RPMI7951 (cell line): ENCODE measurements at places on chromosomes 3 and 15.
A peak's percentile ranks its signal among the peaks of the same experiment; 100 is the strongest.

DNA sequence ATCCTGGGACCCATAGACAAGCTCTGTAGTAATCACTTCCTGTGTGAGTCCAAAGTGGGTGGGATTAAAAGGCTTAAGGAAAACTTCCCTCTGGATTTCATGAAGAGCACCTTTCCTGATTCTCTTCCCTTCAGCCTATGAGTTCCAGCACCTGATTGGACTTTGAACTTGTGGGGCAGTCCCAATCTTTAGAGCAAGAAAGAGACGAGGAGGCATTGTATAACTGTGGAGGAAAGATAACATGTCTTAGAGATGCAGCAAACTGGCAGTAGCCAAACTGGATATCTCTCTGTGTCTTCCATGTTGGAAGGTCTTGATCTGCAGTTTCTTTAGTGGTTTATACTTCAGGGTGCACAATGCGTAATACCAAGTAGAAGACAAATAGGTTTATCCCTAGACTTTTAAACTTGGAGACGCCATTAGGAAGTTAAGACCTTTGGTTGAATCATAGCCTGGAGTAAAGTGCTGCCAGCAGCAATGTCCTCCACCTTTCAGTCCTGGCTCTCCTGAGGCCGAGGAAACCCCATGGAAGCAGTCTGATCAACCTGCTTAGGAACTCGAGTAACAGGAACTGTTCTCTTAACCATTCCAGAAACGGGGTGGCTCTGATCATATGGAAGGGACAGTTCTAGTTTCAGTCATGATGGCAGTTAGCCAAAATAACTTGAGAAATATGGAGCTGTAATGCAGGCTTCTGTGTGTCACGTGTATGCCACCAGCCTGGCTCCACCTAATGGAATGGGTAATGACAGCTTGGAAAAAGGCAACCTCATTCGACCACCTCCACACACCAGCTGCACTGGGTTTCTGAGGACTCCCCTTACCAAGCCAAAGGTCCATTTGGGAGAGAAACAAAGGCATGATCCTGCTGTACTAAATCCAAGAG lies 4.7 kb downstream of the EIF1B start:
- DNase-seq = no peak

- peak; percentile 8 for DNase-seq
These were observed 134.3 kb downstream of the POLQ start for GRCh38 chr3:121411523-121411922.

DNA sequence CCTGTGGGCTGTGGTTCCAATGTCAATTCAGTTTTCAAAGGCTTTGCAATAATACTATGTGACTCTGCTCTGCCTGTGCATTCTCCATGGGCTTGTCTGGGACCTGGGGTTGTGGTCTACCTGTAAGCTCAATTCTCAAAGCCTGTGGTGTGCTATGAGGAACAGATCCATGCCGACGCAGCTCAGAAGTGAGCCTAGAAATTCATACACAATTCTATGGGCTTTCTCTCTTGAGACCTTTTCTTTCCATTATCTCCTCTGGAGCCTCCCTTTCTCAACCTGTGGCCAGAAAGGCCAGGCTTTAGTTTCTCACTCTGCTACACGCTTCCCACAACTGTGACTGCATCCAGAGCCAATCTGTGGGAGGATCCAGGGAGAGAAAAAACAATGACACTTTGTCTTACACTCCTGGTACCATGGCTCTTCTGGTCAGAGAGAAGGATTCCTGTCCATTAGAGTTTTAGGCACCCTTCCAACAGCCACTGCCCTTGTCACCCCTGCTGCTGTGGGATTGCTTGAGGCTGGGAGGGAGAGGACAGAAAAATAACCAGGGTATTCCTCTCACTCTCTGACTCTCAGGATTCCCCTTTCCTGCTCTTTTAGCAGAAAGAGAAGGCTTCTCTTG lies 34.1 kb upstream of the KLF13 start:
- DNase-seq = peak; percentile 88

- peak; percentile 50 for DNase-seq
These were observed 311.4 kb downstream of the EPHB1 start for GRCh38 chr3:135106445-135106844.

GRCh38 chr3:149003653-149004305 lies 12.4 kb downstream of the GYG1 start:
- DNase-seq = no peak

- DNase-seq = peak; percentile 29
These were observed 72.7 kb downstream of the MB21D2 start for GRCh38 chr3:192844836-192845525.

GRCh38 chr3:73523661-73524060 lies 101.1 kb downstream of the PDZRN3 start:
- no peak for DNase-seq

DNA sequence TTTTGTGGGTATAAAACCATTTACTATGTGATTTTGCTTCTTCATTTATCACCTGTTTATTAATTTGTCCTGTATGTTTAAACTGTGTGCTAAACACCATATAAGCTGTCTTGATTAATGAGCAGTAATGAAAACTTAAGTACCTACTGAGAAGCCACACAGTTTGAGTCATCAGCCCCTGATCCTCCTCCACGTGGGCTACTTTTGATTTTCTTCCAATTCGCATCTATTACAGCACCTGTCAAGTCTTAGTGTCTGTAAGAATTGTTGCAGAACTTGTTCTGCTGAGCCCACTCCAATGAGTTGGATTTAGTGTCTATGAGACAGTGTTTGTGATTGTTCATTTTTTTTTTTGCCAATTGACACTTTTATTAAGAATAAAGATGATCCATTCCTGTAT lies 16.8 kb downstream of the EPHA6 start:
- DNase-seq = no peak

DNA sequence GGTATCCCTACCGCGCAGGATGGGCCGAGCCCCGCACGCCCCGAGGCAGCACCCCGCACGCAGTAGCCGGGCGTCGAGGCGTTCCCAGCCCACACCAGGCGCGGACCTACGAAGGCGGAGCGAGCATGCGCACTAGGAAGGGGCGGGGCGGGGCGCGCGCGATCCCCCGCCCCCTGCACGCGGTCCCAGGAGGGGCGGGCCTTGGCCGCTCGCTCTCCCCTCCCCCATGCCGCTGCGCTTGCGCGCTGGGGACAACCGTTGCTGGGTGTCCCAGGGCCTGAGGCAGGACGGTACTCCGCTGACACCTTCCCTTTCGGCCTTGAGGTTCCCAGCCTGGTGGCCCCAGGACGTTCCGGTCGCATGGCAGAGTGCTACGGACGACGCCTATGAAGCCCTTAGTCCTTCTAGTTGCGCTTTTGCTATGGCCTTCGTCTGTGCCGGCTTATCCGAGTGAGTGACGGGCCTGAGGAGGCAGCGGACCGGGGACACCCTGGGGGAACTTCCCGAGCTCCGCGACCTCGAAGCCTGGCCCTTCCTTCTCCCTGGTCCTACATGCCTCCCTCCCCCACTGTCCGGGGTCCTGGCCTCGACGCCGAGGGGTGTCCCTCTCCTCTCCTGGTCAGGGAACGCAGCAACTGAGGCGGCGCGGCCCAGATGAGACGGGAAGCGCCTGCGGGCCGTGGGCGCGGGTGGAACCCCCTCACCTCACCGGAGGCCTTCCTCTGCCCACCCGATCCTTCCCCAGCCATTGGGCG lies at the start of gene SPESP1:
Gene SPESP1, plus strand, starts transcription at position 258 of the 755 bp plus-strand sequence. Its CDS starts 129 bp downstream, at position 387.
- peak; percentile 85 for DNase-seq

GRCh38 chr3:79531566-79532295 lies 236.1 kb downstream of the ROBO1 start:
- DNase-seq = no peak

DNA sequence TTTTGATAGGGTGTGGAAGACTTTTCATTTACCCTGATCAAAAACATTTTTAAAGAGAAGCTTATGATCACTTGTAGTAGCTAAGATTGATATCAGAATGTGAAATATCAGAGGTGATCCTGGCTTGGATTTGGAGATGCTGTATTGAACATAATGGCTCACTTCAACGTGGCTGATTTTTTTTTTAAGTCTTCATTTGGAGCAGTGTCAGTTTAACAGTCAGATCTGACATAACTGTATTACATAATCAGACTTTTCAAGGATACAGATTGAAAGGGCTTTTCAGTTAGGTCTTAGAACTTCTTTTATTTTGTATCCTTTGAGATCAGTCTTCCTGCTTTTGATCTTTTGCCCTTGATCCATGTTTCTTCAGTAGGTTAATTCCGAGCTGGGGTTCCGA lies 98.5 kb downstream of the ITPR1 start:
- no peak for DNase-seq

DNA sequence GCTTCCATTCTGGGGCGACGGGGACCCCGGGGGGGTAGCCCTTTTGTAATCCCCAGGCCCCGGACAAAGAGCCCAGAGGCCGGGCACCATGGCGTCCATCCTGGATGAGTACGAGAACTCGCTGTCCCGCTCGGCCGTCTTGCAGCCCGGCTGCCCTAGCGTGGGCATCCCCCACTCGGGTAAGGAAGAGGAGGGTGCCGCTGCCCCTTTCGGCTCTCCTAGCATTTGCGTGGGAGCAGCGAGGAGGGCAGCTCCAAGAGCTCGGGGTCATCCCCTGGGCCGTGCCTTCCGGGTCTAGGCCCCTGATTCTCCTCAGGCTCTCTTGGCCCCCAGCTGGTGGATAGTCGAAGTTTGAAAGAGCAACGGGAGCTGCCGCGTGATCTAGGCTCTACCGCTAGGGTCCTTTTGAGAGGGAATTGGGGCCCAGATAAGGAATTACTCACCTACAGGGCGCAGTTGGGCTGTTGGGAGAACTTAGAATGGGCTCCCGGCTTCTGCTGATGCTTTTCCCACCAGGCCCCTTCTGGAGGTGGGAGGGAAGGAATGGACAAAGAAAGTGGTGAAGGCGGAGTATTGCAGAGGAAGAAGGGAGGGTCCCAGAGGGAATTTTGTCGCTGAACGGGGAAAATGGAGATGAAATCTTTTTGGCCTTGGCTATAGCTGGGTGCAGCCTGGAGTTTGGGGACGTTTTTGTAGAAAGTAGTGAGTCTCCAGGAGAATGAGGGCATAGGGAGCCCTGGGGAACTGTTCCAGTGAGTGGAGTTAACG lies 615 bp downstream of the VPS18 start:
- DNase-seq = peak; percentile 80

DNA sequence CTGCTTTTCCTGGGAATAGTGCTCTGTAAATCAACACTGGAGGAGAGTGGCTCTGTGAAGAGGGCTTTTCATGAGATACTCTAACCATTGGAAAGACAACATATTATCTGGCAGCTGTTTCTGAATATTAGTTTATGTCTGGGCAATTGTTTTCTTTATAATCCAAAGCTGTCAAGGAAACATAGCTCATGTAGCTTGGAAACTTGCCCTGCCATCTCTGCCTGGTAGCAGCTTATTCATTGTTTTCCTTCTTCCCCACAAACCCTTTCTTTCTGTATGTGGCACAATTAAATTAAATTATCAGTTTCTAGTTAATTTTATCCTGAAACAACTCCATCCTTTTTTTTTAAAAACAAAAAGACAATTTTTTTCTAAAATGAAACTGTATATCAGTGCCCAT lies 160.0 kb downstream of the EDEM1 start:
- no peak for DNase-seq

DNA sequence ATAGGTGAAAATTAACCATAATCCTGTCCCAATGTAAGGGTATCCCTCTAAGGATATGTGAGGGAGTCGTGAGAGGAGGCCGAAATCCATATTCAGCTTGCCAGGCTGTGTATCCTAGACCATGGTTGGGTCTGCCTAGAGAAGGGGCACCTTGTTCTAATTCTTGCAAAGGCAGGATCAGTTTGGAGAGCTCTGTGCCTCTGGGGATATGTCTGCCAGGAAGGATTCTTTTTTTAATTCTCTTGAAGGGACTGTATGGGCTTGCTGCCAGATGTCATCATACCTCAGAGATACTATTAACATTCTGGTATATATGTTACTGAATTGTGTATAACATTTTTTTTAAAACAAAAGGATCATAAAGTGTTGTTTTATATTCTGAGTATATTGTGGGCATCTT lies 2.4 kb downstream of the ATP1B3 start:
- peak; percentile 59 for DNase-seq

GRCh38 chr3:143658861-143659260 lies 189.4 kb downstream of the SLC9A9 start:
- DNase-seq = peak; percentile 9

GRCh38 chr3:131431754-131432153 lies 50.2 kb downstream of the NUDT16 start:
- DNase-seq = no peak

GRCh38 chr3:147864754-147865354 lies 455.7 kb downstream of the ZIC1 start:
- DNase-seq = peak; percentile 10

- DNase-seq = peak; percentile 36
These were observed 28.1 kb upstream of the INSYN1 start for GRCh38 chr15:73781038-73781925.

- DNase-seq = no peak
These were observed 756.6 kb upstream of the ARPP21 start for GRCh38 chr3:34882764-34883163.

DNA sequence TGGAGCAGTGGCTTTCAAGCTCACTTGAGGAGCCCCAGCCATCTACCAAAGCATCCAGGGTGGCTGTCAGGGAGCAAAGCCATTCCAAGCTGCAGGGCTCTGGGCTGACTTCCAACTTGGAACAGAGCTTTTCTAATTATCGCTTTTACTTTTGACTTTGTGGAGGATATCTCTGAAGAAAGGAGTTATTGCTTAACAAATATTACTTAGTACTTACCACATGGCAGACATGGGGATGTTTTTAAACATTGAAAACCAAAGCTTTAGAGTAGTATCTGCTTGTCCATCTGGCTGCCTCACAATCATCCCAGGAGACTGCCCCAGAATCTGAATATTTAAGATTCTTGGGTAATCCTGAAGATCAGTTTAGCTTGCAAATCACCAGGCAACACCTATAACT lies 8.9 kb downstream of the TAGLN3 start:
- DNase-seq = peak; percentile 28

GRCh38 chr15:29055876-29056275 lies 170.1 kb downstream of the APBA2 start:
- no peak for DNase-seq

DNA sequence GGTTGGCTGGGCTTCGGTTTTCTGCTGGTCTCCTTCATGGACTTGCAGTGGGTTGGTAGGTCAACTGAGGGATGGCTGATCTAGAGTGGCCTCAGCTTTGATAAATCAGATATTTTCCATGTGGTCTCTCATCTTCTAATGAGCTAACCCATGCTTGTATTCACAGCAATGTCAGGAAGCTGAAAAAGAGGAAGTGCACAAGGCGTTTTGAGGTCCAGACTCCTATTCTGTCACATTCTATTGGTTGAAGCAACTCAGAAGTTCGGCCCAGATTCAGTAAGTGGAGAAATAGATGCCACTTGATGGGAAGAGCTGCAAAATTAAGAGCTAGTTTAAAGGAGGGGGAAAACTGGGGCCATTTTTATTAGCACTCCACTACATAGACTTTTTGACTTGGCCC lies 361.2 kb downstream of the DIPK2A start:
- no peak for DNase-seq
